HCEC 1CT (cell line): ENCODE measurements at places on chromosomes 6 and 20.
A peak's percentile ranks its signal among the peaks of the same experiment; 100 is the strongest.

DNA sequence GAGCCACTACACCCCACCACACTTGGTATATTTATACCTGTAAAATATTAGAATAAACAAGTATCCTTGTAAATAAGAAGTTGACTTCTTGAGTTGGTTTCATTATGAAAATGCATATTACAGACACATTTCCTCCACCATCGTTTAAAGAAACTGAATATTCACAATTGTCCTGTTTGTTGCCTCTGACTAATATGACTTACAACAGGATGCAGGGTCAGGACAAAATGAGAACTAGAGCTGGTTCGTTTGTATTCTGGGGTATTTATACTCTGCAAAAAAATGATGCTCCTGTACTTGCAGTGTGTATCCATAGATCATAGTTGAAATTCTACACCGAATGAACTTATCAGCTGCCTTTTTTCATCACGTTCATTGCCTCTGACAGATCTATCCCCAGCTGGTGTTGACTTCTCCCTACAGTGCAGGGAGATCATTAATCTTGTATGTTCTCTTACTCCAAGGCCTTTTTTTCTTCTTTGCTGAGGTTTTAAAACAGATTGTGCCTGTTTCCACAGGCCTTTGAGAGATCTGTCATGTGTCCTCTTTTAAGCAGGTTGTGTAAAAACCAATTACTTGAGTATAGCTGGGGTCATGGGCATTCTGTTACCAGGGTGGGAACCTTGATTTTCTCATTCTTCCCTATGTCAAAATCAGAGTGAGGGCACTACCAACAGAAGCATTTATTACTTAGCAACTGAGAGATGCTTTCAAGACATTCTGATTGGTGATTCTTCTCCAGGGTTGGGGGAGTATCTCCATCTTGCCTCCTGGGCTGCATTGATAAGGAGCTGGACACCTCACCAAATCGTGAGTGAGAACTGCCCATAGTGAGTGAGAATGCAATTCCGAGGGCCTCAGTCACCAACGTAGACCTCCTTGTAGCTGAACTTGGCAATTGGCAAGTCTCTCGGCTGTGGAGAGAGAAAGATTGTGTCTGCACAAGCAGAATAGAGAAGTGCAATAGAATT lies 78.8 kb upstream of the CD83 start:
- DNase-seq = peak; percentile 60

GRCh38 chr20:35232575-35232974 lies 6.1 kb downstream of the MMP24 start:
- peak; percentile 37 for DNase-seq

GRCh38 chr20:58583176-58583575 lies 67.9 kb upstream of the STX16 start:
- no peak for DNase-seq

GRCh38 chr20:14259689-14260088 lies 77.7 kb downstream of the FLRT3 start:
- DNase-seq = peak; percentile 5

- no peak for DNase-seq
Observed at GRCh38 chr6:2375443-2375842, 130.0 kb upstream of the GMDS start.

DNA sequence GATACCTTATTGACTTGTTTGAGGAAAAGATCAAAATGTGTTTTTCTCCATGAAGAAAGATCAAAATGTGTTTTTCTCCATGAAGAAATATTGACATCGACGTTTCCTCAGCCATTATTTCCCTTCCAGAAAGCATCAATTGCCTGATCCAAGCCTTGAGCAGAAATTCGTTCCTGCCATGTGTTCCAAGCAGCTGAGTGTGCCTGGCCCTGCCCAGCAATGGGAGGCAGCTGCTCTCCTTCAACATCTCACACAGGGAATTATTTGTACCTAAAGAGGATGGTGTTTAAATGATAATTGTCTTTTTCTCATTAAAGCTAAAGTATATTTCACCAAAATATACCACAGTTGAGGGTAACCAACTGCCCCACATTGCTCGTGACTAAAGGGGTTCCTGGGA lies 7.8 kb upstream of the DUSP22 start:
- no peak for DNase-seq

GRCh38 chr6:107823047-107823557 lies 1.0 kb downstream of the SCML4 start:
- DNase-seq = no peak

DNA sequence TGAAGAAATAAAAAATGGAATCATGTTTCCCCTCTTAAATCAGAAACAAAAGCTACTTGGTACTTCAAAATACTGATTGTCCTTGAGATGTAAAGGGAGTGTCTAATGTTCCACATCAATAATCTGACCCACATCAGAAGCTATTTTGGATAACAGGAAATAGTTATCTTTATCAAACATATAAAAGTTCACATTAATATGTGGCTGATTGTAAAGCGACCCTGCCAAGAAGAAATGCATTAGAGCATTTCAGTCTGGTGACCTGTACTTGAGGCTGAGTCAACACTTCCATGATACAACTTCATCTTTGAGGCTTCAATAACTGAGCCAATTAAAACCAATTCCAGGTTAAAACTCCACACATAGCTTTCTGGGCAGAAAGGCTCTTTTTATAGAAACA lies 31.8 kb downstream of the SYNE1 start:
- DNase-seq = no peak

GRCh38 chr6:118410001-118410400 lies 138.1 kb upstream of the PLN start:
- no peak for DNase-seq

DNA sequence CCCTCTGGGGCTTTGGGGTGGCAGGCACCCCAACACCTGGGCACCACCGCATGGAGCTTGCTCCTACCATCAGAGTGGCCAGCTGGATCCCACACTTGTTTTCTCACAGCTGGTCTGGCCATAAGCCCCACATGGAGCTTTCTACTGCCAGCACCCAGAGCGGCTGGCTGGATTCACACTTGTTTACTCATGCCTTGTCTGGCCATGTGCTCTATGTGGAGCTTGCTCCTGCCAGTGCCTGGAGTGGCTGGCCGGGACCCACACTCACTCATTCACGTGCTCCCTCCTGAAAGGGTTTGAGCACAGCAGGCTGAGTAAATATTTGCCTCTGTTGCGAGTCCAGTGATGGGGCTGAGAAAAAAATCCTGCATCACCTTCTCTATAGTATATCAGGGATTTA lies 487.0 kb downstream of the CD109 start:
- no peak for DNase-seq

- no peak for DNase-seq
Observed at GRCh38 chr20:48395816-48396546, 431.8 kb downstream of the PREX1 start.

- no peak for DNase-seq
Observed at GRCh38 chr6:74075323-74075722, 379.3 kb downstream of the CD109 start.

GRCh38 chr20:63640086-63640485 lies 13.1 kb downstream of the STMN3 start:
- DNase-seq = no peak

DNA sequence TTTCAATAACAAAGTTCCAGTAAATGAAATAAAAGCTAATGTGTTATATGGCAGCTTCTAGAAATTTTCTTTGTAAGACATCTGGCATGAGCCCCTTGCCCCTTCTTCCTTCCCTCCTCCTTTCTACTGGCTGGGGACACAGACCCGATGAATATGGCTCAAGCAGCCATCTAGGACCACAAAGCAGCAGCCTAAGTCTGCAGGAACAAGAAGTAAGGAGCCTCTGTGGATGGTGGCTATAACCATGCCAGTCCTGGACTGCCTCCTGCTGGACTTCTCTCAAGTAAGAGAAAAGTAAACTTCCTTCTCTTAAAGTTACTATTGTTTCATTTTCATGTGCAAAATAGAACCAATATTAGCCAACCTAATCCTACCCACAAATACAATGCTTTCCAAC lies 114.9 kb upstream of the DST start:
- DNase-seq = peak; percentile 65

GRCh38 chr6:136816656-136817055 lies 5.7 kb upstream of the PEX7 start:
- DNase-seq = no peak

DNA sequence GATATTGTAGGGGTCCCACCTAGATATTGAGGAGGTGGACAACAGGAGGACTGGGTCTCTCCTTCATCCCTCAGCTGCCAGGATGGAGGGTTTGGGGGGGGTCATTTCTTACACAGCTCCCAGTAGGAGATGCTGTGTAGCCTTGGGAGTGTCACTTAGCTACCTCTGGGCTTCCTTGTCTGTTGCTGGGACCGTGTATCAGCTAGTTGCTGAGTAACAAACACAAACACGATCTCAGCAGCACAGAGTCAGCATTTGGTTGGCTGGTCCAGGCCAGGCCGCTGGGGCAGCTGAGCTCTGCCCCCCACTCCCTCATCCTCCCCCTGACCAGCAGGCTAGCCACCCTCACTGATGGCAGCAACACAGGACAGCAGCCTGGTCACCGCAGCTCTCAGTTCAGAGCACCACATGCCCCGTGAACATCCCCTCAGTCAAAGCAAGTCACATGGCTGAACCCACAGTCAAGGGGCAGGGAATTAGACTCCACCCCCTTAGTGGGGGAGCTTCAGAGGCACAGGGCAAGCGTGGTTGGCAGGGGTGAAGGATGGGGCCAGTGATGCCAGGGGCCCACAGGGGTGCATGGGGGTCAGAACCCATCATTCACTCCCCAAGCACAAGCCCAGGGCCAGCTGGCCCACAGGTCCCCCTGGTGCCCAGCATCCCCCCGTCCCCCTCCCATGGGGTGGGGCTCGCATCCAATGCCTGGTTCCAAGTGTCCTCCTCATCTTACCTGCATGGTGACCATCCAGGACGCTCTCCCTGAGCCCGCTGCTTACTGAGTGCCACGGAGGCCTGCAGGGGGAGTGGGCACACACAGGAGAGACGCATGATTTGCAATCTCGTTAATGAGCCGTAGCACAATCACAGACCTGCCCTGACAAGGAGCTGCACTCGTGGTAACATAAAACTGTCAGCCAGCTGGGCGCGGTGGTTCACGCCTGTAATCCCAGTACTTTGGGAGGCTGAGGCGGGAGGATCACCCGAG lies 112.4 kb downstream of the TAF4 start:
- no peak for DNase-seq

DNA sequence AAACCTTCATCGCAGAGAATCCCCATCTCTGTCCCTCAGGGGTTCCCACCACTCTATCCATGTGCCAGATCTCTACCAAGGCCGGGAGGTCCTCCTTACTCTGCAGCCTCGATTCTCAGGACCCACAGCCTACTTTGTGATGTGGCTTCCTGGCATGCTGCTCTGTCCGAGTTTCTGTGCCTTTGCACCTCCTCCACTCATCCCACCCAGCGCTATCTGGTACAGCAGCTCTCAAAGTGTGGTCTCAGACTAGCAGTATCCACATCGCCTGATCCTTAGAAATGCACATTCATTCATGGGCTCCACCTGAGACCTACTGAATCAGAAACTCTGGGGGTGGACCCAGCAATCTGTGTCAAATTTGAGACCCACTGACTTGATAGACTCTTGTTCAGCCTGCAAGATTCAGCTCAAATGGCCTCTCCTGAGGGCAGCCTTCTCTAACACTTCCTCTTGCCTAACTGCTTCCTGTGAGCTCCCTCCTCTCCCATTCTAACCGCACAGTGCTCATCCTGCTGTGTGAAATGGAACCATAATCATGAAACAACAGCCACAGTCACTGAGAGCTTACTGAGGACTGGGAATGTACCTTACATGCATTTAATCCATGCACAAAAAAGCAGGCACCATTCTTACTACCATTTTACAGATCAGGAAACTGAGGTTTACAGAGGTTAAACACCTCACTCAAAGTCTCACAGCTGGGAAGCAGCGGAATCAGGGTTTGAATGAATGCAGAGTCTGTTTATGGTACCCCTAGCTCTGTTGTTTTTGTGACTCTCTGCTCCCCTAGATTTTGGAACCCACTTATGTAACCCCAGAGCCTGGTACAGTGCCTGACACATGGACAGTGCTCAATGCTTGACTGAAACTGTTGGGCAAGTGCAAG lies 69.4 kb downstream of the JPH2 start:
- DNase-seq = no peak

GRCh38 chr6:100430962-100431361 lies 33.8 kb downstream of the SIM1 start:
- no peak for DNase-seq

GRCh38 chr20:13851279-13851678 lies 66.5 kb downstream of the NDUFAF5 start:
- no peak for DNase-seq

GRCh38 chr6:152271776-152272464 lies 365.2 kb downstream of the SYNE1 start:
- DNase-seq = peak; percentile 54

- no peak for DNase-seq
Observed at GRCh38 chr6:56914798-56915658, 39.9 kb upstream of the BEND6 start.

DNA sequence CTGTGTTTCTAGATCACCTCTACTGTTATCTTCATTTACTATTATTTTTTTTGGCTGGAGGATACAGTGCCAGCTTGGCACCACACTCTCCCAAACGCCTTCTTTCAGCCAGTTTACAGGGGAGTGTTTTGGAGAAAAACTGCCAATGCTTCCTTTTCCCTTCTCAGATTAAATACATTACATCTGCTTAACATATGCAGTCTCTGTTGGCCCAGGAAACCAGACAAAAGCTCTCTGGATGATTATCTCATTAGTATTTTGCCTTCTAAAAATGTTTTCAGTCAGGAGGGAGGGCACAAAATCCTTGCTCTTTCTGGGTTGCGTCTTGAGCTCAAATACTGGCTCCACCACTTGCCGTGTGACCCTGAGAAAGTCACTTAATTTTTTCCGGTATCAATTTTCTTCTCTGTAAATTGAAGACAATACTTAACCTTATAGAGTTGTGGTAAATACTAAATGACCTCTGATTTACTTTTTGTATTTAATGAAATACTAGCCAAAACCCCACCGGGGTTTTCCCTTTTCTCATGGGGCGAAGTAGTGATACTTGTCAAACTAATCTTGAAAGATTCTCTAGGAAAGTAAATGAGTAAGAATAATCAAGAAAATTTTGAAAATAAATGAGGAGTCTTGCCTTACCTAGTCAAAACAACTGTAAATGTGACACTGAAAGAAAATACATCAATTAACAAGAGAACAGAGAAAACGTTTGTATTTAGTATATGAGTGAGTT lies 146.2 kb downstream of the MMS22L start:
- no peak for DNase-seq

GRCh38 chr6:88814909-88815308 lies 148.5 kb downstream of the RNGTT start:
- no peak for DNase-seq

DNA sequence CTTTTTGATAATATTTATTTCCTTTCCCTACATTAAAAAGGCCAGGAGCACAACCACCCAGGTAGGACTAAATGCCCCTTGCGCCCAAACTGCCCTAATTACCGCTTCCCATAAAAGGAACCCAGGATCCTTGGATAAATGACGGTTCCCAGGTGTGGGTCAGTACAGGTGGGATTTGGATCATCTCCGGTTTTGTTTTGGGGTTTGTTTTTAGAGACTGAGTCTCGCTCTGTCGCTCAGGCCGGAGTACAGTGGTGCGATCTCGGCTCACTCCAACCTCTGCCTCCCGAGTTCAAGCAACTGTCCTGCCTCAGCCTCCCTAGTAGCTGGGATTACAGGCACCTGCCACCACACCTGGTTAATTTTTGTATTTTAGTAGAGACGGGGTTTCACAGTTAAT lies 28.4 kb downstream of the ZNF217 start:
- DNase-seq = no peak

GRCh38 chr6:1212919-1213318 lies 99.0 kb upstream of the FOXQ1 start:
- DNase-seq = no peak

- DNase-seq = no peak
Observed at GRCh38 chr6:6545616-6546317, 42.8 kb upstream of the LY86 start.

- DNase-seq = no peak
Observed at GRCh38 chr20:24578567-24579415, 109.4 kb downstream of the SYNDIG1 start.
